GM13977 (cell line): ENCODE measurements at places on chromosomes 2 and 18.
A peak's percentile ranks its signal among the peaks of the same experiment; 100 is the strongest.

DNA sequence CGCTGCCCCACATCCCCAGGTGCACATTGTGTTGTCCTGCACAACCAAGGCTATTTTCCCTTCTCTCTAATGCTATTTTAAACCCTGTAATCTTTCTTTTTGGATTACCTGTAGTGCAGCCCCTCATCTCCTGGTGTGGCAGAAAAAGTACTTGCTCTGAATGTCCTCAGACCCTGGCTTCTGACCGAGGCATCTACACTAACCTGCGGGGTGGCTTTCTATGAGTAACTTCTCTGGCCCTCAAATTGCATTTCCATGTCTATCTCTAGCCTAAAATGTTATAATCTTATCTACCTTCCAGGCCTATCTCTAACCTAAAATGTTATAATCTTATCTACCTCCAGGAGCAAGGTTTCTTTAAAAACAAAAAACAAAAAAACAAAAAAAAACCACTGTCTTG, 18.2 kb upstream of the SP5 start:
- DNase-seq, result no peak

GRCh38 chr2:129923265-129924091, 56.0 kb upstream of the RAB6C start:
- peak; percentile 27 for DNase-seq

GRCh38 chr2:216683846-216684245, 11.5 kb downstream of the IGFBP5 start:
- no peak for DNase-seq

DNA sequence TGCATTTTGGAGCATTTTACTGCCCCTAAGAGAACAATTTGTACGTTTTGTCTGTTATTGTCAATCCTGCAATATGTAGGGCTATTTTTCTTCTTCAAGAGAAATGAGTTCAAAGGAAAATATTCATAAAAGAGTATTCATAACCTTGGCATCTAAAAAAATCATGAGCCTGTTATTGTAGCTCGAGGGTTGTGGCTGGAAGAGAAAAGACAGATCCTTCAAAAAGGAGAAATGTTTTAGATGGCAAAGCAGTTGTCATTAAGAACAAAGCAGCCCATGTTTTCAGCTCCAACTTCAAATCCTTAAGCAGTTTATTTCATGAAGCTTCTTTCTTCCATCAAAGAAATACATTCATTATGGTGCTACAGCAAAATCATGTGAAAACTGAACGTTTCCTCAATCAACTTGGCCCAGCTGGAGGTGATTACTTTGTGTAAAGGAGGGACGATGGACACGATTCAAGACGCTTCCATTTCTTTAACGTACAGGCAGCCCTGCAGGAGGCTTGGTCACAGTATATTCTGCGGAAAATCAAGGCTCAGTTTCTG, 31.4 kb downstream of the QPCT start:
- no peak for DNase-seq
